ENCODE measurements at places on chromosomes 7 and 10.

GRCh38 chr10:110034596-110034995 is 26.8 kb downstream of the ADD3 start:
- DNase-seq: peak; percentile 37

- DNase-seq: no peak
These were observed 11.3 kb upstream of the ADAM8 start for GRCh38 chr10:133287832-133288500.

DNA sequence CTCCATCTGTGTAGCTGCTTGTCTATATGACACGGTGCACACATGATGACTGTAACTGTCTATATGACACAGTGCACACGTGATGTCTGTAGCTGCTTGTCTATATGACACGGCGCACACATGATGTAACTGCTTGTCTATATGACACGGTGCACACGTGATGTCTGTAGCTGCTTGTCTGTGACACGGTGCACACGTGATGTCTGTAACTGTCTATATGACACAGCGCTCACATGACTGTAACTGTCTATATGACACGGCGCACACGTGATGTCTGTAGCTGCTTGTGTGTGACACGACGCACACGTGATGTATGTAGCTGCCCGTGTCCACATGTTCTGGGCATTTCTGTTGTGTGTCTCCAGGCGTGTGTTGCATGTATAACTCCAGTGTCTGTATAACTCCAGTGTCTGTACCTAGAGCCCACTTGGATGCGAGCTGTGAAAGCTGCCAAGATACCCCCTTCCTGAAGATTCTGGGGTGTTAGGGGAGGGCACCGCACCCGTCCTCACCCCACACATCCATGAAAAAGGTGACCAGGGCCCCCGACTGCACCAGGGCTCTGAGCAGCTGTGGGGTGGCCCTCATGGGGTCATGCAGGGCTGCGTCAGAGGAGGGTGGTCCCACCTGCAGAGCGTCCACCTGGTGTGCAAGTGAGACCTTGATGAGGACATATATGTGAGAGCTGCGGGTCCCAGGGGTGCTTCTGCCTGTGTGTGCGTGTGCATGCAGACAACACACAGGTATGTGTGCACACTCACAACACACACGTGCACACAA is 137.9 kb downstream of the ELFN1 start:
- DNase-seq: no peak

- no peak for DNase-seq
These were observed 4.5 kb downstream of the RBP4 start for GRCh38 chr10:93596539-93596938.

GRCh38 chr10:101367569-101368453 is 13.8 kb downstream of the BTRC start:
- peak; percentile 82 for DNase-seq

DNA sequence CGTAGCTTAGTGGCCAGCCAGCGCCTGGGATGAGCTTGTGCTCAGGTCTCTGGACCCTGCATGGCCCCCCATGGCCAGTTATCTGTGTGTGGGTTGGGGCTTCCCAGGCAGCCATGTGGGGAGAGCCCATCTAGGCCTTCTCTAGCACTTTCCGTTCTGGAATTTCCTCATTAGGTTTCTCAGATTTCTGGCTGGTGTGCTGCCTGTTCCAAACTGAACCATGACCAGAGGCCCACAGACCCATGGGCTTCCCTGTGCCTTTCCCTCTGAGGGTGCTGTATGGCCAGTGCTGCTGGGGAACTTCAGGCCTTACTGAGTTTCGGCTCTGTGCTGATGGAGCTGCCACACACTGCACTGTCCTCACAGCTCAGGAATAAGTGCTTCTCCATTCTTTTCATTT is 50.2 kb downstream of the SHH start:
- no peak for DNase-seq

DNA sequence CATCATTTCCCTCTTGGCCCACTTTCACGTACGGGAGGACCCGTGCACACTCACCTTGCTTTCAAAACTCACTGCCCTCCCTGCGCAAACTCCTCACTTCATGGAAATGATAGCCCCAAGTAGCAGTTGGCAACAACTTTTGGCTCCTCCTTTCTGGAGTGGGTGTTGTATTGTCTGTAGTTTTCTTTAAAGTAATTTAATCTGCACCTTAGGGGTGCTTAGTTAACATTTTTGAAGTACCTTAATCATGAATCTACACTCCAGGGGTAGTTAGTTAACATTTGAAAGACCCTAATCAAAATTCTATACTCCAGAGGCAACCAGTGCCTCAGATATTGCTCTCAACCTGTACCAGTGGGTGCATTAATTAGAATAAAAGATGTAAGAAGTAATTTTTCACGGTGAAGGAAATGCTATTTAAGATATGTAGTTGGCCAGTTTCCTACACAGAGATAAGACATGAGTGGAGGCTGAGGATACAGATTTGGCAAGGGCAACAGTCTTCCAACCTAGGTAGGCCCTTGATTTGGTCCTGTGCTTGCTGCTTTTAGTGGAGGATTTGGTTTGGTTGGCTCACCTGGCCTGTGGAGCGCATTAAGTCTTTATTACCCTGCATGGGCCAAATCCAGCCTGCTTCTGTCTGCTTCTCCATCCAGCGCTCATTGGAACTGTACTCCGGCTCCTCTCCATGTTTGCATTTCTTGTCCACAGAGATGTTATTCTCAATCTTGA is 93.0 kb downstream of the EXOC4 start:
- no peak for DNase-seq

DNA sequence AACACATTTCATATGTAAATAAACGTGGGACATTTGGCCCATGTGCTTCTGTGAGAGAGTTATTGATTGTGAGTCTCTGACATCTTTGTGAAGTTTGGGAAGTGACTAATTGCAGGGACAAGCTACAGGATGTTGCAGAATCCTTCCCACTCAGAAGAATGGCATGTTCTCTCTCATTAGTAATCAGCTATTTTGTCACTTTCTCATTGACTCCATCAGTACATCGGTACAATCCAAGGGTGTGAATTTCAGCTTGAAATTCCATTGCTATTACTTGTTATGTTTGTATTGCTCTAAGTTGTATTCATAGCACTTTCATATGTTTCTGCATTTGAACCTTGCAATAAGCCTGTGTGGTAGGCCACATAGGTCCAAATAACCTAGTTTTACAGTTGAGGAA is 100.0 kb upstream of the KCNMA1 start:
- DNase-seq: peak; percentile 73

DNA sequence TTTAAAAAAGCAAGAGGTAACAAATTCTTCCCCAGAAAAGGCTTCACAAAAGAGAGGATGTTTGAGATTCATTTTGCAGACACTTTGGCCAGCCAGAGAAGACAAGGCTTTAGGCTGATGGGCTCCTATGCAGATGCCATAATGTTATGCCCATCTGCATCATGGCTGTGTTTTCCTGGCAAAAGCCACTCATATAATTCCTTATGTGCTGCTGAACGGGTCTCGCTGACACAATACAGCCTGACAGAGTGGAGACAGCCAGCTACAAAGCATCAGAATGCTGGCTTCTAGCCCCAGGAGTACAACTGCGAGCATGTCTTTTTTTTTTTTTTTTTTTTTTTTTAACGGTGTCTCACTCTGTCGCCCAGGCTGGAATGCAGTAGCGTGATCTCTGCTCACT is 1157.4 kb upstream of the AUTS2 start:
- DNase-seq: no peak

DNA sequence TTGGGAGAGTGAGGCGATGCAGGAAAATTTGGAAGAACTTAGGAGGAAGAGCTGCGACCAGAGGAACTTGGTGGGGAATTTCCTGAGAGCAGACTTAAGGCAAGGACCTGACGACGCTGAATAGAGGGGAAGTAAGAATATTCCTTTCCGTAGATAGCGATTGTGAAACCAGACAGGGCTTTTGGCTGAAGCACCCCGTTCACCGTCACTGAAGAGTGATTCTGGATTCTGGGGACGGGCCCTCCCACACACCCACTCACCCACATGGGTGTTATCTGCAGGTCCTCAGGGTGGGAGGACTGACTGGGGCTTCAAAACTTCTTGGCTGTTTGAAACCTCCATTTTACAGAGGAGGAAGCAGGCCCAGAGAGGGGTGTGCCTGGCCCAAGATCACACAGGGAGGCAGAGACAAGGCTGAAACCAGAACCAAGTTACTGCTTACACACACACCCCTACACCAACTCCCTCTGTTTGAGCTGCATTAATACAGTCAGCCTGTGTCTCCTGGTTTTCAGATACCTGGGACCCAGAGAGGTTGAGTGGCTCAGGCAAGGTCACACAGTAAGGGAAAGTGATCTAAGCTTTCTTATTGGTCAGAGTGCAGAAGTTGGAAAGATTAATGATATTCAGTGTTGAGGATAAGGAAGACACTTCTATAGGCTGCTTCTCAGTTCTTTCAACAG is 37.2 kb upstream of the CDH23 start:
- DNase-seq: peak; percentile 45

GRCh38 chr7:47507522-47507921 is 74.4 kb downstream of the TNS3 start:
- no peak for DNase-seq

DNA sequence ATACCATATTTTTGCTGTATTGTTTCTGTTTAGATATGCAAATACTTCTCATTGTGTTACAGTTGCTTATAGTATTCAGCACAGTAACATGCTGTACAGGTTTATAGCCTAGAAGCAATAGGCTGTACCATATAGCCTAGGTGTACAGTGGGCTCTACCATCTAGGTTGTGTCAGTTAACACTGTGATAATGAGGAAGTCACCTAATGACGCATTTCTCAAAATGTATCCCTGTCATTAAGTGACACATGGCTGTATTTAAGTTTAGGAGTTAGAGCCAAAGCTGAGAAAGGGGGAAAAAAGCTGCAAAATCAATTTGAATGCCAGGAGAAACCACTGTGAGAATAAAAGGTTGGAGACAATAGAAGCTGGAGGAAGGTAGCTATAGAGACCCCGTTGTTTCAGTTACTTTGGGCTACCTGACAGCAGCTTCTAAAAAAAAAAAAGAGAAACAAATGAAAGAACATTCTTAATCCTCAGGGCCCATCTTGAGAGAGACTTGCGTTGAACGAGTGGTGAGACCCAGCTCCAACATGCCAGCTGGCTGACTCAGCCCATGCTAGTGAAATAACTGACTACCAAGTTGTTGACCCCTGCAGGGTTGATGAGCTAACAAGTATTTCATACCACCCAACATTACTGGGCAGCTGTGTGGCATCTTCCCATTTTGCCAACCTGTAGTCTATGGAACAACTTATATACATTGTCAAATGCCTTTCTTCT is 8.7 kb downstream of the STARD3NL start:
- peak; percentile 50 for DNase-seq

DNA sequence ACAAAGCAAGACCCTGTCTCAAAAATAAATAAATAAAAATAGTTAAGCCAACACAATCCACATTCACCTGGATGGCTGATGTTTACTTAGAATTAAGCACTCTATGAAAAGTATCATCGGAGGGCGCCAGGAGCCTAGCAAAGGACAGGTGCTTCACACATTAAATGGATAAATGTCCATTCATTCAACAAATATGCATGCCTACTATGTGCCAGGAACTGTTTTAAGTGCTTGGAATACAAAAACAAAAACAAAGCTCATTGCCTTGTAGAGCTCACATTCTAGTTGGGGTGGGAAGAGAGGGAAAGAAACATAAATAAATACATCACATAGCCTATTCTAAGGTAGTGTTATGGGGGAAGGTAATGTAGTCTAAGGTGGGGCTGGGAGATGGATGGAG is 4.1 kb downstream of the BAIAP2L1 start:
- no peak for DNase-seq

GRCh38 chr7:114087653-114088469 is 169.1 kb upstream of the PPP1R3A start:
- no peak for DNase-seq

- no peak for DNase-seq
These were observed 110.4 kb downstream of the NRCAM start for GRCh38 chr7:108345710-108346336.

DNA sequence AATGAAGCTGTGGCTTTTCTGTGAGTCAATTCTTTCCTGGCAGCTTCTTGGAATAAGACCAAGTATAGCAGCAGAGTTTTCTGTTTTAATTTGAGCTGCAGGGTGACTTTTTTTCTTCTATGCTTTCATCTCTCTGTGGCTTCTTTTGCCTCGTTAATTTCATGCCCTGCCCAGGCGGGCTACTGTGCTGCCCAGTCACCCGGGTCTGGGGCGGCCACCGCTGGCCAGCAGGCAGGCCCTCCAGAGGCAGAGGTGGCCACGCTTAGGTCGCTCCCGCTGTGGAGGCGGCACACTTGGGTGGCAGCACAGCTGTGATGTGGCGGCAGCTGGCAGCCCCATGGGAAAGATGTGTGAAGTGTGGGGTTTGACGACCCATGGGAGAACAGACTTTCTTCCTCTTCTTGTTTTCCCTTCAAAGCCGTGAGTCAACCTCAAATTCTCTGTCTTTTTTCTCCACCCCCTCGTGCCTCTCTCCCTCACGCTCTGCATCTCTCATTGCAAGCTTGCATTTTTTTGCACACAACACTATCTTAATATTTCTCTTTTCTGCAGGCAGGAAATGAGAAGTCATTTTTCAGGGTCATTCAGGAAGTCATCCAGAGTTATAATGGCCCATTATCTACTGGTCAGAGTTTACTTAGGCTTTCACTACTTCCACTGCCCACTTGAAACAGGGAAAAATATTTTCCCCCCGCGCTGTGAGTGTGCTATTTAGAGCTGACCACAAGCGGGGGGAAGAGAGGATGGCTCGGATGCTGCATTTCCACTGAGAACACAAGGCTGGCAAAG is 67.8 kb downstream of the EGFR start:
- DNase-seq: peak; percentile 85

GRCh38 chr7:136693166-136694119 is 175.0 kb upstream of the CHRM2 start:
- DNase-seq: no peak

DNA sequence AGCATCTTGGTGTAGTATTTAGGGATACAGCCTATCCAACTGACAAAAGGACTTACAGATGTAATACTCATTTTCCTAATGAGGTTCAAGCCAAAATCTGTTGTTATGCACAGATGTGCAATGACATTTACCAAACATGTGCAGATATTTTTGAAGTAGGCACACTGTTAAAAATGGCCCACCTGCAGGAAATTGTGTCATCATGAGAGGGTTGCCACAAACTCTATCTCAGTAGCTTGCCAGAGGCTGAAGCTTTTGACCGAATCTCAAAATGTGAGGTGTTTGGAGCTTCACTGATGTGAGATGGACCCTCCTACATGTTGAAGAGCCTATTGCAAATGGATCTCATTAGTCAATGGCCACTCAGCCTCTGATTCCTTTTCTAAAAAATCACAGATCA is 89.7 kb upstream of the CSTF2T start:
- DNase-seq: no peak

- DNase-seq: no peak
These were observed 52.1 kb upstream of the STK17A start for GRCh38 chr7:43530553-43531410.

Data from fibroblast of the aortic adventitia (primary cell).